ENCODE measurements at places on chromosomes 2 and 18. TPM values are rescaled to one million over a fixed set of nuclear protein-coding genes. Genes with fewer than 3 reads are reported as not detected.

DNA sequence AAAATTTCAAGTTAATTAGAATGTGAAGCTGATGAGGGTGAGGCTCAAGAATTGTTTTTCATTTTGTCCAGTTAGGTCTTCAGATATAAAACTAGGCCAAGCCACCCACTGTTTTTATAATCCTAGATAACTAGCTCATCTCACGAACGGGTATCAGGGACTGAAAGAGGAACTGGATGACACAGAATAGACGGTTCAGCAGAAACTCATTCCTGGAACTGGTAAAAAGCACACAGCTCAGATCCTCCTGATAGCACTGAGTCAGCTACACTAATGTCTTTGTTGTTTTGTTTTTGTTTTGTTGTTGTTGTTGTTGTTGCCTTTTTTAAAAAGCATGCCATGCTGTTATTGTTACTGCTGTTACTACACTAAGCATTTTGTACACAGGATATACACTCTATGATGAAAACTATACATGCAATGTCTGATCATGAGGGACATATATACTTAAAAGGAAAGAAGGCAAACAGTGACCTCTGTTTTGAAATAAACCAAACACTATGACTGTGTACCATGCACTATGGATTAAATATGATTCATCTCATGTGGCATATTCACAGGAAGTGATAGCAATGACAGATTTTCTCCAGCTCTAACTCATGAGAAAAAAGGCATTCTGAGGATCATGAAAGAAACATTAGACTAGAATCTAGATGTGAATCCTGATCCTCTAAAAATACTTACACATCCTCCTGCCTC, 437.6 kb downstream of the NCKAP5 start:
- no peak overlapping the region for H3K4me3 ChIP-seq
- DNase-seq = no peak
- no peak overlapping the region for H3K27ac ChIP-seq
- no peaks in the 10 kb centered on the region for H3K36me3 ChIP-seq

- H3K36me3 ChIP-seq = no peaks in the 10 kb centered on the region
- H3K27me3 ChIP-seq = no peaks in the 10 kb centered on the region
- H3K27ac ChIP-seq = no peak overlapping the region
- H3K4me3 ChIP-seq = no peak overlapping the region
These were observed 157.9 kb downstream of the CD226 start for GRCh38 chr18:69789794-69790193.

GRCh38 chr2:146908776-146909175, 936.1 kb upstream of the ACVR2A start:
- H3K4me3 ChIP-seq = no peak overlapping the region
- no peak overlapping the region for H3K27ac ChIP-seq
- H3K27me3 ChIP-seq = no peaks in the 10 kb centered on the region

GRCh38 chr2:2101924-2102323, 229.2 kb downstream of the MYT1L start:
- no peaks in the 10 kb centered on the region for H3K36me3 ChIP-seq
- no peak overlapping the region for H3K4me3 ChIP-seq
- DNase-seq = no peak
- H3K4me1 ChIP-seq = no peaks in the 10 kb centered on the region
- no peaks in the 10 kb centered on the region for H3K27me3 ChIP-seq

GRCh38 chr18:73150199-73150598, 282.4 kb upstream of the NETO1 start:
- H3K4me3 ChIP-seq = no peak overlapping the region
- H3K27me3 ChIP-seq = no peaks in the 10 kb centered on the region

DNA sequence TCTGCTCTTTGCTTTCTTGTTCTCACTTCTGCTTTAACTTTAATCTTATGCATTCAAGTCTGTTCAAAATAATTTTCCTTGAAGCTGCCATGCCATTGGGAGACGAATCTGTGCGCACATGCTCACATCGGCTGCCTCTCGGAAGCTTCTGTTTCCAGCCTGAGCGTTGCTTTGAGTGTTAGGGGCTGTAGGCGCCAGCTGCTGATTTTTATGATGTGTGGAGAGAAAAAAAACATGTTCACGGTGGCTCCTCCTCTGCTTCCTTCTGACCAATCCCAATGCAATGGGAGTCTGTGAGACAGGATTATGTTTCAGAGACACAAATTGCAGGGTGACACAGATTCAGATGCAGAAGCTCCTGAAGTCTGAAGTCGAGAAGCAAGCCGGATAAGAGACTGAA, at the start of gene MC4R:
TSS of gene MC4R (minus strand) at position 180 of the 400 bp plus-strand sequence. CDS start 426 bp downstream, outside the sequence.
- no peaks in the 10 kb centered on the region for H3K36me3 ChIP-seq
- no peaks in the 10 kb centered on the region for H3K4me1 ChIP-seq
- no peak within 1 kb of the TSS for H3K4me3 ChIP-seq

GRCh38 chr18:63207835-63208234, 111.7 kb downstream of the BCL2 start:
- no peaks in the 10 kb centered on the region for H3K27me3 ChIP-seq
- H3K4me3 ChIP-seq = peak overlapping the region; percentile 53
- H3K27ac ChIP-seq = peak overlapping the region; percentile 80

- DNase-seq = no peak
- no peak overlapping the region for H3K4me3 ChIP-seq
- no peak overlapping the region for H3K27ac ChIP-seq
- H3K36me3 ChIP-seq = no peaks in the 10 kb centered on the region
- no peaks in the 10 kb centered on the region for H3K4me1 ChIP-seq
These were observed 197.4 kb upstream of the NCKAP5 start for GRCh38 chr2:133765658-133766057.

- no peak overlapping the region for H3K4me3 ChIP-seq
- H3K36me3 ChIP-seq = no peaks in the 10 kb centered on the region
- no peaks in the 10 kb centered on the region for H3K4me1 ChIP-seq
- DNase-seq = no peak
- H3K27me3 ChIP-seq = no peaks in the 10 kb centered on the region
These were observed 524.2 kb upstream of the SALL3 start for GRCh38 chr18:78455386-78455785.

- no peak overlapping the region for H3K27ac ChIP-seq
- H3K27me3 ChIP-seq = no peaks in the 10 kb centered on the region
- H3K4me1 ChIP-seq = peaks cover 15% of the 10 kb centered on the region
- DNase-seq = no peak
- H3K4me3 ChIP-seq = peak overlapping the region; percentile 60
These were observed 138.8 kb upstream of the ID2 start for GRCh38 chr2:8543060-8543382.

- DNase-seq = no peak
- H3K36me3 ChIP-seq = no peaks in the 10 kb centered on the region
- no peaks in the 10 kb centered on the region for H3K4me1 ChIP-seq
- no peak overlapping the region for H3K4me3 ChIP-seq
These were observed 222.6 kb upstream of the ST6GAL2 start for GRCh38 chr2:107108556-107108955.

DNA sequence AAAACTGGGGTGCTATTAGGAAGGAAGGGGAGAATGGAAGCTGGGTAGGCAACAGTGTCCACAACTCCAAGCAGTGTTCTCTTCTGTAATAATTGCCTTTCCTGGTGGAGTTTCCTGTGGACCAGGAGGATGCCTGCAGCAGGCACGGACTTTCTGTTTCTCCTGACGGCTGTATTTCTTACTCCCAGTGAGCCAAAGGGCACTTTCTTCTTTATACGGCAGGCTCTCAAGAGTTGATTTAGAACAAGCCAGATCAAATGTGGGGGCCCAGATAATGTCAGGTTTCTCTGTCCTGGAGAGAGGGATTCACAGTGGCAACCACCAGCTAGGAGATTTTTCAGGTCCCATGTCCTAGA, 13.0 kb upstream of the PROC start:
- DNase-seq = no peak
- H3K4me3 ChIP-seq = no peak overlapping the region
- H3K27ac ChIP-seq = peak overlapping the region; percentile 76

DNA sequence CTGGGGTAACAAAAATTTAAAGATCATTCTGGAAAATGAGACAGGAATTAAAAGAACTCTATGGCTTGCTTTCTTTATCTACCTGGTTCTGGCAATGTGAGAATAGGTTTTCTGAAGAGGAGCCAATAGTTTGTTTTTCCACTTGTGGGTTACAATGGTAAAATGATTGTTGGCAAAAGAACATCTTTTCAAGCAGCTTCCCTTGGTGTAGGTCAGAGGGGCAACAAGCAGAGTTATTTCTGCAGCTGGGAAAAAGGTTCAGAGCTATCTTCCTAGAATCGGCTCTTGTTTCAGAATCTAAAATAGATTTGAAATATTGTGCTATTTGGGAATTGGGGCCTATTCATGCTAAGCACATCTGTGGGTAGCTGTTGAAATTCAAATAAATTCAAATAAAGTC, 11.5 kb upstream of the TSPYL6 start:
- H3K27ac ChIP-seq = no peak overlapping the region
- H3K36me3 ChIP-seq = no peaks in the 10 kb centered on the region
- no peaks in the 10 kb centered on the region for H3K27me3 ChIP-seq
- DNase-seq = no peak
- no peak overlapping the region for H3K4me3 ChIP-seq

DNA sequence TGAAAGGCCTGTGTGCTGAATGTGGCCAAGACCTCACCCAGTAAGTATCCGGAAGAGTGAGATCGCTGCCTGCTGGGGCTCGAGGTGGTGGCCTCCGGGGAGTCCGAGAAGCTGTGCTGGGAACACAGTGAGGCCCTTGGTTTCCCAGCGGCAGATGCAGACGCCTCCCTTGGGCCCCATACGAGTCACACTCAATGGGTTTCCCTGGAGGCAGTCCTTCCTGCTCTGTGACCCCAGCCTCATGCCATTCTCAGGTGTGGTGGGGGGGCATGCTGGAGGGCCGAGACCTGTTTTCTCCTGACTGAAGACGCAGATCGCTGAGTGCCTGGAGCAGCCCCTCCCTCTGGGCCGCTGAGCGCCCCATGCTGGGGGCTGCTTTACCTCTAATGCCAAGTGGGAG, 15.7 kb downstream of the CTDP1 start:
- H3K4me3 ChIP-seq = no peak overlapping the region
- H3K27me3 ChIP-seq = no peaks in the 10 kb centered on the region
- DNase-seq = no peak
- H3K36me3 ChIP-seq = peaks cover 32% of the 10 kb centered on the region
- H3K4me1 ChIP-seq = no peaks in the 10 kb centered on the region
- no peak overlapping the region for H3K27ac ChIP-seq

- no peak overlapping the region for H3K27ac ChIP-seq
- H3K27me3 ChIP-seq = no peaks in the 10 kb centered on the region
- peaks cover 24% of the 10 kb centered on the region for H3K4me1 ChIP-seq
These were observed 89.4 kb downstream of the NRP2 start for GRCh38 chr2:205771666-205772065.

DNA sequence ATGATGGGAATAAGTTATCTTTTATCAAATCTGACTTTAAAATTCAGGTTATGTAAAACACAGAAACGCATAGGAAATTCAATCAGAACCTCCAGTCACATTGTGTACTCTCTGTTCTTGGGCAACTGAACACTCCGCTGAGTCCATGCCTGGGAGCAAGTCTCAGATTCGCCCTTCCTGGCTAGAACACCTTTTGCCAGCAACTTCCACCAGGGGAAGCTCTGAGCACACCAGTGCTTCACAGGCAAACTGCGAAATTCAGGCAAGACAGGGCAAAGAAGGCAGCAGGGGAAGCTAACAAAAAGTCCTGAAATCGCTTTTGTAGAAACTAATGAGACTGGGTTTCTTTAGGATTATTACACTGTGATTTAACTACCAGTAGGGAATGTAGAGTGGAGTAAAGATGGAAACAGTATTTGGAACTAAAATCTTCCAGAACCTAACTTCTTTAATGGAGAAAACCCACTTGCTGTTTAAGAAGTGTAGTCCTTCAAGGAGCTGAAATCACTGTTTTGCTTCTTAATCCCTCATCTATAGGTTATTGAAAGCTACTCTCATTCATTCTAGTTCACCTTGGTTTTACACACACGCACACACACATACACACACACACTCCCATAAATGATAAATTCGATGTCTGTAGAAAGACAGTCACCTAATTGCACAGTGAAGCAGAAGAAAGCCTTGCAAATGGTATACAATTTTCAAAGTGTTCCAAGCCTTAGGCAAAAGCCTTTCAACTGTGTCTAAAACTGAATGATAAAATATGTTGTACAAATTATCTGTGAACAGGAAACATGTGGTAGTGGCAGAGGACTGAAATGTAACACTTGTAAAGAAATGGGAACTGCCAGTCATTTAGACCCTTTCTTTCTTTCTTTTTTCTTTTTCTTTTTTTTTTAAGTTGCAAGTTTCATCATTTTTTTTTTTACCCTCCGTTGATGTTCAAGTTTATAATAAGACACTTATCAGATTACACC, 214.5 kb downstream of the TMEM182 start:
- no peaks in the 10 kb centered on the region for H3K27me3 ChIP-seq
- DNase-seq = no peak
- H3K4me3 ChIP-seq = no peak overlapping the region

DNA sequence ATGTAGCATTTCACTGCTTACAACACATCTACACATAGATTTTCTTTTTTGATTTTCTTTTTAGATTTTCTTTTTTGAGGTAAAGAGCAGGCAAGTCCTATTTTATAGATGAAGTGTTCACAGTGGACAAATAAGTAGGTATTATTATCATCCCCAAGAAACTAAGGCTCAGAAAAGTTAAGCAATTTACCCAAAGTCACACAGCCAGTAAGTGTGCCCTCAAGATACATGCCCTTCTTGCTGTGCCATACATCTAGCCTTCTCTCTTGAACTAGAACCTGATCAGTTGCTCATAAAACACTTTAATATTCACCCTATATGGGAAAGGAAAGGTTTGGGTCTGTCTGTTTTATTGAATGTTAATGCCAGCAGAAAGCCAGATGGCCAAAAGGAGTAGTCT, 50.3 kb downstream of the DAPL1 start:
- H3K27ac ChIP-seq = no peak overlapping the region
- no peaks in the 10 kb centered on the region for H3K36me3 ChIP-seq
- H3K4me3 ChIP-seq = no peak overlapping the region
- DNase-seq = no peak
- H3K27me3 ChIP-seq = no peaks in the 10 kb centered on the region

DNA sequence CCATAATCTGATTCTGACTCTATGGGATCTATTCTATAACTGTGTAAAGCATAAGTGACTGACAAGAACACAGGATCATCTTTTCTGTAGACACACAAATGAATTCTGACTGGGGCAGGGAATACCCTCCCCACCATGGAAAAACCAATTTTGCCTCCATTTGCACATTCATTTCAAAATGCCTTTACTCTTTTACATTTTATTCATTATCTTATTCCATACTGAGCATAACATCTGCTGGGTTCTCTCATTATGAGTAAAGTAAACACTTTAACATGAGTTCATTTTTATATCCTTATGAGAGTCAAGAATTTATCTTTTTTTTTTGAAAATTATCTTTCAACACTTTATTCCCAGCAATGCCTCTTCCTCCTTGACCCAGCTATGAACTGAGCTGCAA, 163.5 kb downstream of the RNF152 start:
- no peak overlapping the region for H3K4me3 ChIP-seq
- H3K27ac ChIP-seq = no peak overlapping the region
- no peaks in the 10 kb centered on the region for H3K36me3 ChIP-seq
- no peak for DNase-seq
- H3K4me1 ChIP-seq = peaks cover 17% of the 10 kb centered on the region

The AQP12A gene
- not detected for total RNA-seq

The DCAF17 gene
- 47.4 TPM for total RNA-seq

The RAPGEF4 gene
- total RNA-seq = 18.4 TPM

The LIPG gene
- total RNA-seq = 2.8 TPM

The GAL3ST2 gene
- total RNA-seq = 0.49 TPM

The RAD51AP2 gene
- not detected for total RNA-seq

The PRKAG3 gene
- total RNA-seq = 0.28 TPM

The TMEM87B gene
- total RNA-seq = 35.3 TPM

The LRP2 gene
- 0.14 TPM for total RNA-seq

The CNDP1 gene
- total RNA-seq = not detected

The CROCC2 gene
- total RNA-seq = not detected

The TBR1 gene
- not detected for total RNA-seq

The OTX1 gene
- not detected for total RNA-seq

The G6PC2 gene
- not detected for total RNA-seq

The CXXC1 gene
- 88.5 TPM for total RNA-seq

The SESTD1 gene
- 62.2 TPM for total RNA-seq

The MSTN gene
- total RNA-seq = 0.27 TPM

The TMEM182 gene
- 3.1 TPM for total RNA-seq

The BOLL gene
- total RNA-seq = not detected

The HTR2B gene
- total RNA-seq = 9.2 TPM

The PLGLB2 gene
- 4.9 TPM for total RNA-seq
